ENCODE measurements at places on chromosomes 1 and 21.

DNA sequence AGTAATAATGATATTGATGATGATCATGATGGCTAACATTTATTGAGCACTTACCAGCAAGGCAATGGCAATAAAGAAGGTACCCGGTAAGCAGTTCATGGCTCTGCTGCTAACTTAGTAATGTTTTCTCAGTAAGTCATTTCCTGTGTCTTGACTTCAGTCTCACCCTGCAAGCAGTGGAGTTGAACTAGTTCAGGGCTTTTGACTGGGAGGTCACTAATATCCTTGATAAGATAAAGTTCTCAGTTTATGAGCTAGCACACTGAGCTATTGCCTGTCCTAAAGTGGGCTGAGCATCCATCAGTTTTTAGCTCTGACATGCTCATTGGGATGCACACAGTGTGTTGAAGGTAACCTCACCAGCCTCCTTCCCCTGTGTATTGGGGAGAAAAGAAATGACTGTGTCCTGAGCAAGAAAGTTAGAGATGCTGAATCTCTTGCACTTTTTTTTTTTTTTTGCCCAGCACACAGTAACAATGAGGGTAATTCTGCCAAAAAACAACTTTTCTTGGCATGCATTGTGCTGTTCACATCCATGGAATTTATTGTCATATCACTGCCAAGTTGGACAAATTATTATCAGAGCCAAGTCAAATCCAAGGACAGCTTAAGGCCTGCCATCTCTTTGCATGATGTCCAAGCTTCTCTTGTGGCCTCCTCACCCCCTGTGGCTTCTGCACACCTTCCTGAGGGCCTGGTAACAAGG, 55.5 kb upstream of the GADD45A start:
- no peak for DNase-seq

DNA sequence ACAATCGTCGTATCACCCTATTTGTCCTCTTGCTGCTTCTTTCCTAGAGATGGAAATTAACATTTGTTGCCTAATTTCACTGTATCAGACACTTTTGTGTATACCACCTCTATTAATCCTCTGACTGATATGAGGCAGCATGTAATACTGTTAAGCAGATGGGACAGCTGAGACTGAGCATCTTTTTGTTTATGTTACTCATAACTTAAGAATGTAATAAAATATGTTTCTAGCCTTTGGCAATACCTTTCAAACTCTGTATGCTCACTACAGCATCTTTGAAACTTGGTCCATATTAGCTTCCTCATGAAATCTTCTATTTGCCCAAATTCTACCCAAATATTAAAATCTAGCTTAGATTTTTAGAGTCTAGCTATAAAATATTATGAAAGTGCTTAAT, 2.3 kb downstream of the OR14K1 start:
- no peak for DNase-seq

DNA sequence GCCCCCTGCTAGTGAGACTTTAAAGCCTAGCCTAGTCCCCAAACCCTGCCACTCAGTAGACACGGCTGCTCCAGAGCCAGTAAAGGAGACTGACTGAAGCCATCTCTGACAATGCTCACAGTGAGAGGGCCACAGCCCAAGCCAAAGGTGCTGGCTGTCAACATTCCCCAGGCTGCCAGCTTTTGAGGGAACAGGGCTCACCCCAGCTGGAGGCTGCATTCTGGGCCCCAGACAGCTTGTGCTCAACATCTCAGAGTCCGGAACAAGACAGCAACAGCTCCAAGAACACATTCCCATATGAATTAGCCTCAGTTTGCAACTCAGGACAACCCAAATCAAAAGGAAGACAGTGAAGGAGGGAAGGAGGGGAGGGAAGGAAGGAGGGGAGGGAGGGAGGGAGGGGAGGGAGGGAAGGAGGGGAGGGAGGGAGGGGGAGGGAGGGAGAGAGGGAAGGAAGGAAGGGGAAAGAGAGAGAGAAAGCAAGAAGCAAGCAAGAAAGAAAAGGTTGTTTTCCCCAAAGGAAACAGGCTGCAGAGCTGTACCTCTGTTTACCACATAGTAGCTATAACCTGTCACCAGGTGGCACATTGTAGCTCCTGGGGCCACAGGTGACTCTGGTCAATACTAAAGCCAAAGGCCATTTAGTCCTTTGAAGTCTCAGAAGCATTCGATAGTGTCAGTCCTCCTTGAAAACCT, 5.4 kb downstream of the ARTN start:
- no peak for DNase-seq

DNA sequence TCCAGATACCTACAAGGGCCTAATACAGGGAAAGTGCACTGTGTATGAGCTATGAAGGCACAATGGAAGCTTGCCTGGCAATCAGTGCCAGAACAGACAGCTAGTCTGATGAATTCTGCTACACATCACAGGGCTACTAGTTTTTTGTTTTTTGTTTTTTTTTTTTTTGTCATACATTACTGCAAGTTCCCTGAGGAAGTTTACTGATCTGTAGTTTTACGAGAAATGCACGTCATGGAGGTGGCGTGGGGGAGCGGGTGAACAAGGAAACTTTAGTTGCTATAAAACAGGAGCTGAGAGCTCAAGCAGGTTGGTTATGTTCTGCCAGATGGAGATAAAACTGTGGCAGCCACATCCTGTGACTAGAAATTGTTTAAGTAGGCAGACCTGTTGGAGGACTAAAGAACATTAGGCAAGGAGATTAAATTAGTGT, 17.7 kb downstream of the PTPRC start:
- no peak for DNase-seq

- DNase-seq: no peak
Observed at GRCh38 chr1:10787286-10787685, 9.2 kb downstream of the CASZ1 start.

DNA sequence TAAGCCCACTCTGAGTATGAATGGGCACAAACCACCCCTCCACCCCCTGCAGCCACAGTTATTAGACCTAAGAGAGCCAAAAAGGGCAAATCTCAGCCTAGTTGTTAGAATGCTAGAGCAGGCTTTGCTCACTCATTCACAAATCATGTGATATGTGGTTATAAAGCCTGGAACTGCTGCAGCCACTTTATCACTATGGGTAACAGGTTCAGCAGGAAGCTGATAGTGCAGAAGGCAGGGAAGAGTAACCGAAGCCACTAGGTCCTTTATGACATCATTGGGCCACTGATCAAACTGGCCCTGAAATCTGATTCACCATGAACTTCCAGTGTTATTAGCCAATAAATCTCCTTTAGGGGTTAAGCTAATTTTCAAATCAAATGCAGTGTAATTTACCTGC, 134.7 kb downstream of the GRIK1 start:
- DNase-seq: no peak

DNA sequence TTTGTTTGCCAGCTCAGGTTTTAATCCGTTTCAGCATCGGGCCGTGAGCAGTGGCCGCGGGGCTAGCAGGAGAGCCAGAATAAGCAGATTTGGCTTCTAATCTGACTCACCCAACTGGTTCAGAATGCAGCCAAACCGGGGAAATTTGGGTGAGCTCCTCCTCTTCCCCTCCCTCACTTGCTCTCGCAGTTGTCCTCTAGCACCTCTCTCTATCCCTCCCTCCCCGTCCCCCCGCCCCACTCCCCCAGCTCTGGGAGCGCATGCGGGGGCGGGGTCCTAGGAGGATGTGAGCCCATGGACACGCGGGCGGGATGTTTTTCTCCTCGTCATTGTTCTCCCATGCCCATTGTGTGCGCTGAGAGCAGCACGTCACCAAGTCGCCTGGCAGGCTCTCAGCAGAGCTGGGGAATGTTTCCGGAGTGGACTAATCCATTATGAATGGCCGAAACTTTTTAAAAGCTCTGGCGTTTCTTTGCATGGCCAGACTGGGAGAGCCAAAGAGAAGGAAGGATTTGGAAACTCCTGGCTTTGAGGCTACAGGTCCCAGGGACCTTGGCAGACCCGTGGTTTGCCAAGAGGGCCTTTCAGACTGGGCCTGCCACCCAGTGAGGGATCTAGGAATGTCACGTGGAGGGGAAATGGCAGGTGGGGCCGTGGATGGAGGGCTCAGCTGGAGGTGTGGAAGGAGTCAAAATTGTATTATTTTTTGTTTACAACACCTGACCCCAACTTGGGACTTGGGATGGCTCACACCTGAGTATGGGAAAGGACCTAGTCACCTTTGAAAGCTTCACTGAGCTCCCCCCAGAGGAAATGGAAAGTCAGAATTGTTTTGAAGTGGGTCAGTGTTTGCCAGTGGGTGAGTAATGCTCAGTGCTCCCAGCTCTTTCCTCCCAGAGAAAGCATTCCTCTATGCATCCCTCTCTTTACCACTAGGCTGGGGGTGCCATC, 39.2 kb downstream of the CDK18 start:
- no peak for DNase-seq

GRCh38 chr1:59266180-59266926, 30.5 kb upstream of the FGGY start:
- DNase-seq: no peak

GRCh38 chr1:70411360-70411844, 334 bp downstream of the CTH start:
- no peak for DNase-seq

GRCh38 chr1:86466986-86467385, 1.7 kb upstream of the CLCA1 start:
- no peak for DNase-seq

GRCh38 chr1:93607814-93608186, 73.8 kb downstream of the BCAR3 start:
- no peak for DNase-seq

DNA sequence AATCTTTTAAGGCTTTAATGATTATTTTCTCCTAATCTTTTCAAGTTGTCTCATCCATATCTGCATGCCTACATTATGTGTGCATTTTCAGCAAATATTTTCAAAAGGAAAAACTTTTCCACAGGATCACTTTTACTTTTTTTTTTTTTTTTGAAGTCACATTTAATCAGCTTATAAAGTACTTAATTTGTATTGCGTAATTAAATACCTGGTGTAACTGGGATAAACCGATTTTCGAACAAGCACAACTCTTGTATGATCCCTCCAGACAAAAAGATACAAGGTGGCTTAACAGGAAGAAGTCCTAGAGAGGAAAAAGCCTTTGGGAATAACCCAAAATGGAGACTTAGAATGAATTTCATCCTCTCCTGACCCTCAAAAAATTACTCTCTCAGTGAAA, 1.3 kb upstream of the ATP6V1G3 start:
- no peak for DNase-seq

- DNase-seq: no peak
Observed at GRCh38 chr1:63200676-63201075, 121.7 kb upstream of the FOXD3 start.

GRCh38 chr1:74953622-74954021, 180.6 kb upstream of the LHX8 start:
- no peak for DNase-seq

DNA sequence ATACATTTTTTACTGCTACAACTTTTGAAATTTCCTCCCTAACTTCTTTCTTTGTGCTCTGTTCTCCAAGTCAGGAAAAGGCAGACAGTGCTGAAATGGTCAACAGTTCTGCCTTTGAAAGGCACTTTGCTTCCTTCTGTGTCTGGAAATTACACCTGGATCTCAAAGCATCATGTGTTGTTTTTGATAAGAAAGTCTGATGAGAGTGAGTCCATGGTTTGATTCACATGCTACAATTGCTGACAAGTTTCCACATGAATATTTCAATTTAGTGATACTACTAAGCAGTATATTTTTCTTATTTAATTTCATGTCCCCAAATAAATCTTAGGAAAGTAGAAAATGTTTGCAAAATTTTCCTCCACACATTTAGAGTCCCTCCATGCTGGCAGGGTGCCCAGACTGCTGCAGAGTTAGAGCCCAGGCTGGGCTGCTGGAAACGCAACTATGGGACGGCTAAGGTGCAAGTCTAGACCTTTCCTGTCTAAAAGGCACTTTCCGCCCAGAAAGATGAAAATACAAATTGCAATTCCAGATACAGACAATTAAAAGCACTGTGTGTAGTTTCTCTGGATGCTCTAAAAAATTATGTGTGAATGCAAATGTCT, 96.6 kb upstream of the RUNX1 start:
- no peak for DNase-seq

- DNase-seq: no peak
Observed at GRCh38 chr21:14685568-14685967, 139.5 kb upstream of the SAMSN1 start.

DNA sequence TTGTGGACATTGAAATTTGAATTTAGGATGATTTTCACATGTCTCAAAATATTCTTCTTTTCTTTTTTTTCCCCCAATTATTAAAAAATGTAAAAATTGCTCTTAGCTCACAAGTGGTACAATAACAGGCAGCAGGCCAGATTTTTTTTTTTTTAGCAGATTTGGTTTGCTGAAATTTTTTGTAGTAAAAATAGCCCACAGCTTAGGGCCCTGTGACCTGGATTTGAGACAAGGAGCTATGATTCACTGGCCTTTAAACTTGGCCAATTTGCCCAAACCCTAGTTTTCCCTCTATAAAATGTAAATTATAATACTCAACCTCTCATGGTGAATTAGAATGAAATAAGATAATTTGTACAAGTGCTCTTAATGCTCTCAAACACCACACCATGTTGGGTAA, 253.8 kb downstream of the DYRK1A start:
- DNase-seq: no peak

DNA sequence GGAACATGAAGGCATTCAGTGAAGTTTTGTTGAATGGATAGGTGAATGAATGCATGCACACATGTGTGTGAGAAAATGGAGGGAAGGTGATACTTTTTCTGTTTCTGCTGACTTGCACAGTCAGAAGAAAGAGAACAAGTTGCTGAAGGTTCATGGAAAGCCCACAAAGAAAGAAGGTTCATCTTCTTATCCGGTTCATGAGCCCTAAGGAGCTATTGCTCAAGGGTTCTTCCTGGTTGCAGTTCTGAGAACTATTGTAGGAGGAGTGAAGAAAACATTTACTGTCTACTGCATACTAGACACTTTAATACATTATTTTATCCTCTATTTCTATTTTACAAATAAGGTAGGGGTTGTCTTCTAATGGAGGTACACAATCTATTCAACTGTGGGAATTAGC, 13.4 kb upstream of the NIBAN1 start:
- DNase-seq: no peak

GRCh38 chr1:160427625-160428024, 27.3 kb downstream of the VANGL2 start:
- DNase-seq: no peak

DNA sequence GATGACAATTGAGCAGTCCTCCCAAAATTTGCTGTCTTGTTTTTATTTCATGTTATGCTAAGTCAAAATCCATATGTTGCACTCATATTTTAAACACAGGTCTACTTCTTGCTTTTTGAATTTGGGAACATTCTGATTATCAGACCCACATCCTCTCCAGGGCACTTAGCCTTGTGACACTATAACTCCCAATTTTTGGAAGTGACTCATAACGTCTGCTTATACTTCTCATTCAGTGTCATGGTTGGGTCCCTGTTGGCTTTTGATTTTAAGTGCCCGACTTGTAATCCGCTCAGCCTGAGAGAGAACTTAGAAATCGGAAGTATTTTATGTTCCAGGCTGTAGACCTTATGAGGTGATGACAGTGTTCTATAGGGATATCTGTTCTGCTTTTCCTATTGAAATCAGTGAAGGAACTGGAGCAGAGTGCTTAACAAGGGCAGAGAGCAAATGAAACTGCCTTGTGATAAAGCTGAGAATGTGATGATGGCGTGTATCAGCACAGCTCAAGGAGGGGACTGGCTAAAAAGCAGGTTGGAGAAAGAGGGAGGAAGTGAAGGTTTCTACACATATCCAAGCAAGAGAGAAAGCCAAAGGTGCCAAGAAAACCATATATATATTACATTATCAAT, 136.0 kb downstream of the HLX start:
- DNase-seq: no peak
